ENCODE measurements at places on chromosomes 5 and 9.
A peak's percentile ranks its signal among the peaks of the same experiment; 100 is the strongest.

DNA sequence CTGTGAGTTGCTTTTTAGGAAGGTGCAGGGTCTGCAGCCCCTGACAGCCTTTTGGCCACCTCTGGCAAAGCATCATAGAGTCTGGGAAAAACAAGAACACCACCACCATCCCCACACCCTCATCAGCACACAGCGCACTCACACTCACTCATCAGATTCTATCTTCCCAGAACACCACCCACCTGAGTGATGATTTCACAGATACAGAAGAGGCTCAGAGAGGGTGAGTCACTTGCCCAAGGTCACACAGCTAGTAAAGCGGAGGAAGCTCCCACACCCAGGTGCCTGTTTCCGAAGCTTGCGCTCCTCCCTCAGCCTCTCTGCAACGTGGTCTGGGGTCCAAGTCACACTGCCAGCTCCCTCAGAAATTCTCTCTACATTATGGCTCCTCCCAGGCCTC lies 41.8 kb upstream of the HRH2 start:
- no peaks in the 10 kb centered on the region for H3K27me3 ChIP-seq
- no peak for DNase-seq
- no peaks in the 10 kb centered on the region for H3K36me3 ChIP-seq

DNA sequence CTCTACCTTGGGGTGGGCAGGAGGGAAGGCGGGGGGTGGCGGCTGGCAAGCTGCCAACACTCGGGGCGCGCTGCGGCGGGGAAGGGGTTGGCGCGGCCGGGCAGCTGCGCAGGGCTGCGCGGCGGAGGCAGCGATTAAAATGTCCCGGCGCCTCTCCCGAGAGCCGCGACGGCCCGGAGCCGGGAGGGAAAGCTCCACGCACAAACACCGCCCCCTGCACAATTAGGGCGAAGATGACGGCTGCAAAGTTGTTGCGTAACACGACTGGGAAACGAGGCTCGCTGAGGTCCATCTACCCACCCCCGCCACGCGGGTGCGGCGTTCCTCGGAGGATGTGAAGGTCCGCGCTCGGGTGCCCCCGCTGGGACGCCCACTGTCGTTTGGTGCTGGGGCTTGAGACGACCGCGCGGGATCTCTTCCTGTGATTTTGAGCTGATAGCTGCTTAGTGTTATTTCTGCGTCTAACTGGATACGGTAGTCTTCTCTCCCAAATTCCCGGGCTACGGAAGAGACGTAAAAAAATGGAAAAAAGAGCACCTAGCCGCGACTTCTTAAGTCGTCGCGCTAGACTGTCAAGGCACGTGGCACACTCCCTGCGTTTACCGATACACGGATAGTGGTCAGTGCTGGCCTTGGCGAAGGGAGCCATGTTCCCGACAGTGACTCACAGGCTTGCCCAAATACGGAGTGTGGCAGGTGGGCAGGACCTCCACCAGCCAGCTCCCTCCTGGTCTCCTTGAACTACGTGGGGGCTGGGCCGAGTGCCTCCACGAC lies 958 bp upstream of the NFIL3 start:
- H3K4me1 ChIP-seq = no peaks in the 10 kb centered on the region
- DNase-seq = peak; percentile 62
- H3K4me3 ChIP-seq = peak overlapping the region; percentile 83
- H3K36me3 ChIP-seq = no peaks in the 10 kb centered on the region
- H3K27ac ChIP-seq = peak overlapping the region; percentile 96

GRCh38 chr9:73219985-73220626 lies 68.4 kb downstream of the ANXA1 start:
- no peaks in the 10 kb centered on the region for H3K4me1 ChIP-seq
- H3K36me3 ChIP-seq = no peaks in the 10 kb centered on the region
- H3K27me3 ChIP-seq = no peaks in the 10 kb centered on the region
- DNase-seq = no peak
- no peak overlapping the region for H3K27ac ChIP-seq

GRCh38 chr5:10229306-10230048 lies 20.2 kb downstream of the ATPSCKMT start:
- H3K36me3 ChIP-seq = peaks cover 2% of the 10 kb centered on the region
- H3K4me1 ChIP-seq = no peaks in the 10 kb centered on the region
- no peak overlapping the region for H3K4me3 ChIP-seq
- no peak for DNase-seq

DNA sequence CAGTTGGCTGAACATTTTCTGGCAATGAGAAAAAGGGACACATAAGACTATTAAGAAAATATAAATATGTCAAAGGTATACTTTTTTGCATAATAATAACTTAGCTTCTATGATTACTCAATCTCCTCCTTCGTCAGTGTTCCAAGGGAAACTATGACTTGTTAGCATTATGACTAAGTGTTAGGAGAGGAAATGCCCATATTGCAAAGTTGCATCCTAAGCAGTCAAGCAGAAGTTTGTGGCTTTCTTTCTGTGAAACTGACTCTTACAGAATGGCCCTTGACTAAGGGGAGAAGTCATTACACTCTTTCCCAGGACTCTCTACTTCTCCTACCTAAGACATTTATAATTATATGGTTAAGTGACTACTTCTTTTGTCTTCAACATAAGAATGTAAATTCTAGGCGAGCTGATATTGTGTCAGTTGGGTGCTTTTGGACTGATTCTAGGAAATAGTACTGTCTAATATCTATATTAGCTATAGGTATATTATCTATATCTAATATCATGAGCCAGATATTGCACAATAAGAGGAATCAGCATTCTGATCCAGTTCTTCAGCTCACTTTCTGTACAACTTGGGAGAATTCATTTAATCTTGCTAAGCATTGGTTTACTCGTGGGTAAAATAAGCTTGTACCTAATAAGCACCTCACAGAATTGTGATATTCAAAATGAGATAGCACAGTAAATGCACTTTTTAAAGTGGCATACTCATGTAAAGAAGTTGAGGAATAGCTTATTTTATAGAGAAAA lies 16.4 kb upstream of the SPINK6 start:
- no peak for DNase-seq
- no peak overlapping the region for H3K4me3 ChIP-seq
- no peak overlapping the region for H3K27ac ChIP-seq
- H3K4me1 ChIP-seq = no peaks in the 10 kb centered on the region
